NCI-H446 (cell line): ENCODE measurements at places on chromosomes 1 and 21.

- DNase-seq, result no peak
These were observed 52.2 kb downstream of the ACP6 start for GRCh38 chr1:147618077-147618569.

DNA sequence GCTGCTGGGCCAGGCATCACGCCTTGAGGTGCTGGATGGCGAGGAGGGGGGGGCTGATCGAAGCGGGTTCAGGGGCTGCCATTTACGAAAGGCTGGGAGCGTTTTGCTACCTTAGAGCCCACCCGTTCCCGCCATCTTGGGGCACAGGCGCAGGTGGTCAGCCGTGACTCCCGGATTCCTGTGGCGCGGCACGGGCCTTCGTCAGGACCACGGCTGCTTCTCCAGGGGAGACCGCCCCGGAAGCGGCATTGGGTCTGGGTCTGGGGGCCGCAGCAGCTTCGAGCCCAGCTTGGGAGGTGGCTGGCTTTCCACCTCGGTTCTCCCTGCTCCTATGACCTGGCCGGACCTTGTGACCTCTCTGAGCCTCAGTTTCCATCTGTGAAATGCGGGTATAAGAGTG, 23.8 kb downstream of the SPSB1 start:
- no peak for DNase-seq

DNA sequence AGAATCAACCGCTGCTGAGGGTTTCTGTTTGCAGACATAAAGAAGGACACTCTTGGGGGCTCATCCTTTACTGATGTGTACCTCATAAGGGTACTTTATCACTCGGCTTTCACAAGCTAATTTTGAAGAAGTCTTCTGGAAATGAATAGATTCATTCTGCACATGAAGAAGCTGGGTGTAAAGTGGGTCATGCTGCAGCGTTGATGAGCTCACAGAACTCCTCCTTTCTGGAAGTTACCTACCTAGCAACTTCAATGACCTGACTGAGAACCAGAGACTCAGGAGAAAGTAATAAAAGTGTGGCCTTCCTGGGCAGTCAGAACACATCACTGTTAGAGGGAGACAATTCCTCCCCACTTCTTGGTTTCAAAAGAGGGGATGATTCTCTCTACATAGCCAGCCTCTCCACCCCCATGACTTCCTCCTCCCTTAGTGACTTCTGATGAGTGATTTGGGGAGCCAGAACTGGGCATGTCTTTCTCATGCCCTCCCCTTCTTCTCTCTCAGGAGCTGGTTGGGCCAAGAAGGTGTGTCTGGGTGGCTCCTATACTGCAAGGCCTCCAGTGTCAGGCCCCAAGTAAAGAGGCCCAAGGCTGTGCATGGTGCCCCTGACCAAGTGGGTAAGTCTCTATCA, 27.0 kb downstream of the PCNX2 start:
- DNase-seq, result no peak

- DNase-seq, result no peak
These were observed 2.8 kb downstream of the TAL1 start for GRCh38 chr1:47229031-47229885.

DNA sequence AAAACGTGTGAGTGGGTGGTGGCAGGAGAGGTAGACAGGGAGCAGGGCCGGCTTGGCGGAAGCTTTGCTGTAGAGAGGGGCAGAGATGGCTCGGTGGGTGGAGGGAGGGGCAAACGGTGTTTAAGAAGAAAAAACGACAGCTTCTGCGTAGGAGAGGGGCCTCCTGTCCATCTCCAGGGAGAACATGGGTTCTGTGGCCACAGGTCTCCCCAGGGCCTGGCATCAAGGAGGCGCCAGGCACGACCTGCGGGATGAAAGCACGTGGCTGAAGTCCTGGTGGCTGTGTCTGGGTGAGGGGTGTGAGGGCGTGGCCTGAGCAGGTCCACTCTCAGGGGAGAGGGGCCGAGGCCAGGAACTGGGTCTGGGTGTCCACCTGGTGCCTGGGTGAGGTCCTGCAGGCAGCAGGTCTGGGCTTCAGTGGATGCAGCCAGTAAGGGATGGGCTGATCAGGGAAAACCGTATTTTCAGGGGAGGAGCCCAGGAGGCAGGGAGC, 940 bp upstream of the PRKCZ start:
- DNase-seq, result no peak

- DNase-seq, result no peak
These were observed 98.8 kb downstream of the NOS1AP start for GRCh38 chr1:162168261-162168660.

DNA sequence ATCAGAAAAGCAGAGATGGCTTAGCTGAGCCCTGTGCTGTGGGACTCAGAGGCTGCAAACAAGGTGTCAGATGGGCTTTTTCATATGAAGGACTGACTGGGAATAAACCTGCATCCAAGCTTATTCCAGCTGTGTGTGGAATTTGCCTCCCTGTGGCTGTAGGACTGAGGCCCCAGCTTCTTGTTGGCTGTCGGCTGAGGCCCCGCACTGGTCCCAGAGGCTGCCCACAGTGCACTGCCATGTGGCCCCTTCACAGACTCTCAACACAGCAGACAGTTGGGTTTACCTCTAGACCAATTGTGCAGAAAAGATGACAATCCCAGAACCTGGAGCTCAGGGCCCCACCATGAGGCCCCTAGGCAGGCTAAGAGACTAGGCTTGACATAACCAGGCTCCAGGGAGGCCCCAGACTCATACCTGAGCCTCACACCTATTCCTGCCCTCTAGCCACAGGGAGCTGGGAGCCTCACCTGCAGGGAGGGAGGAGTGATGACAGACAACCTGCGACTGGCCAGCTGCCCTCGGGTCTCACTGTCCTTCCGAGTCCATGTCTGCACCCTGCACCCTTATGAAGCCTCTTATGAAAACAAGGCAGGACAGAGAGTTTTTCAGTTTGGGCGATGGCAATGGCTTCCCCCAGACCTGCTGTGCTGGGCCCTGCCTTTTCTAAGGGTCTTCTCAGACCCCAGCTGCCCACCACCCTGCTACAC, 615.5 kb downstream of the NPHP4 start:
- DNase-seq, result no peak

DNA sequence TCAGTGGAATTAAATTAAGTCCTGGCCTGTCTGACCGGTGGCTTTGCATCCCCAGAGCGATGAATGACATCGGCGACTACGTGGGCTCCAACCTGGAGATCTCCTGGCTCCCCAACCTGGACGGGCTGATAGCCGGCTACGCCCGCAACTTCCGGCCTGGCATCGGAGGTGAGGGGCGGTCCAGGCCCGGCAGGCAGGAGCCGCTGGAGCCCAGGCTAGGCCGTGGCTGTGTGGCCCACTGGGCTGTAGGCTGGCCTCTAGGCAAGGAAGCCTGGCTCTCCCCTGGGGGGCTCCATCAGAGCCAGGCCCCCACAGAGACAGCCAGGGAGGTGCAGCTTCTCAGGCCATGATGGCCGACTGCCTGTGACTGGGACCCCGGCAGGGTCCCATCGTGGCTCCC, 5.7 kb downstream of the GABRD start:
- no peak for DNase-seq

DNA sequence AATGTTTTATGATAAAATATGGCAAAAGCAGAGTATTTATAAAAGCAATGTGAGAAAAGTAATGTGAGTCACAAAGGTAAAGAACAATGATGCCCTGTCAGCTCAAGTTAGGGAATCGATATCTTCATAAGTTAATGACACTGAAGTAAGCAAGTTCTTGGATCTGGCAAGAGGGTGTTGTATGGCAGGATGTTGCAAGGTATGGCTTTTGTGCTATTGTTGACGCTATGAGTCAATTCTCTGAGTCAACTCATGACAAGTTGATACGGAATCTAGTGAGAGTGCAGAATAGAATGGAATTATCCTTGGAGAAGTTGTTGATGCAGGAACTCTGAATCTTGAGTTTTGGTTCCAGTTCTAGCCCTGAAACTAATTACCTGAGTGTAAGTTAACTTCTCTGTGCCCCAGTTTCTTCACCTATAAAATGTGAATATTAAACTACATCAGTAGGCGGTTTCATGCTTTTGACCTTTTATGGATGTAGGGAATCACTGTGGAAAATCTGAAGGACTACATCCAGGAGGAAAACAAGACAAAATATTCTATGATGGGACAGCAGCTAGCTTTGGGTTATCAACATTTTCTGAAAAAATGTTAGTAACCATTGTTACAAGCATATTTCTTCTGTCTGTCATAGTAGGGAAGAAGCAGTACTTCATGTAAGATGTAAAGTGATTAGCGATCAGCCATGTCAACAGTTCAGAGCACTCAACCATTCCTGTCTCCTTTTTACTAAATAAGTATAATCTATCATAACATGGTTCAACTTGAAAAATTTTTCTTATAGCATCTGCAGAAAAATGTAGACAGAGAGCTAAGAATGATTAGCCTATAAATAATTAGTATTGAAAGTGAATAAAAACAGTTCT, 96.9 kb downstream of the ATP6V1G3 start:
- DNase-seq, result no peak

GRCh38 chr1:85656256-85656655, 52.0 kb downstream of the ZNHIT6 start:
- DNase-seq, result no peak

- no peak for DNase-seq
These were observed 75.5 kb downstream of the HIVEP3 start for GRCh38 chr1:41842993-41843755.
